Midbrain (tissue), 1 donor: ENCODE measurements at places on chromosomes 5 and 9.

GRCh38 chr5:1754531-1755220, 45.0 kb downstream of the MRPL36 start:
- DNase-seq: no peak

DNA sequence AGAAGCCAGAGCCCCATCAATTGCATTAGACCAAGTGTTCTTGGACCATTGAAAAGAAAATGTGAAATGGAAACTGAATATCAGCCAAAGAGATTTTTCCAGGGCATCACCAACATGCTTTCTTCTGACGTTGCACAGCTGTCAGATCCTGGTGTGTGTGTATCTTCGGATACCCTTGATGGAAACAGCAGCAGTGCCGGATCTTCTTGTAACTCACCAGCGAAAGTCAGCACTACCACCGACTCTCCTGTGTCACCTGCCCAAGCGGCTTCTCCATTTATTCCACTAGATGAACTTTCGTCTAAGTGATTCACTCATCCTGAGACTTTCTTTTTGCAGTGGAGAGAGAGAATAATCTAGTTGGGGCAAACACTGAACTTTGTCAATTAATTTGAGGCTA, 75.7 kb downstream of the PIP5K1B start:
- DNase-seq: no peak

DNA sequence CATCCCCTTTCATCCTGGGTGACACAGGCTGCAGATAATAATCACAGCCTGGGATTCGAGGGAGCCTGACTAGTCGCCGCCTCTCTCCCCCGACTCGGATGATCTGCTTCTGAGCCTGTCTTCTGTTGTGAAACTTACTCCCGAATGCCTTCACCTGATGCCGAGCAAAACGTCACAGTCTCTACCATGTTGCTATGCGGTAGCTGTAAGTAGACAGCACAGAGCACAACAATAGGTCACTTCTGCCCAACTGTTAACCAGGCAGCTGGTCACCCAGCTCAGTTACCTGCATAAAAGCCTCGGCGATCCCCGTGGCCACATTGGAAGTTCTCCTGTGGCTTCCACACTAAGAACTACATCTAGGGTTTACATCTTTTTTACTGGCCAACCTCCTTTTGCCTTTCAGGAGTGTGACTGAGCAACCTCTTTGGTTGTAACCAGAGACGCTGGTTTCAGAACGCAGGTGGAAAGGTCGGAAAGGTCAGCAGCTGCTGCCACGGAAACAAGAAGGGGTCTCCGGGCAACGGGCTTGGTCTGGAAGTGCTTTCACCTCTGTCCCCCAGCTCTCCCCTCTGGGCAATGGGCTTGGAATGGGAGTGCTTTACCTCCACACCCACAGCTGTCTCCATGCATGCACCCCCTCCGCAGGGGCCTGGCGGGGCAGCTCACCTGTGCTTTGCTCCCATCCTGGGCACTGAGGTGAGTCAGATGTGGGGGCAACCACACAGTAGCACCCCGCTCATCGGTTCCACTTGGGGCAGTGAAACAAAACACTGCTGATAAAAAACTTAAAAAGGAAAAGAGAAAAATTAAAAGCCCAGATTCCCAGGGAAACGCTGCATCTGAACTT, 7.6 kb upstream of the PPP1R26 start:
- no peak for DNase-seq

GRCh38 chr5:39340506-39340905, 23.8 kb downstream of the C9 start:
- DNase-seq: no peak

DNA sequence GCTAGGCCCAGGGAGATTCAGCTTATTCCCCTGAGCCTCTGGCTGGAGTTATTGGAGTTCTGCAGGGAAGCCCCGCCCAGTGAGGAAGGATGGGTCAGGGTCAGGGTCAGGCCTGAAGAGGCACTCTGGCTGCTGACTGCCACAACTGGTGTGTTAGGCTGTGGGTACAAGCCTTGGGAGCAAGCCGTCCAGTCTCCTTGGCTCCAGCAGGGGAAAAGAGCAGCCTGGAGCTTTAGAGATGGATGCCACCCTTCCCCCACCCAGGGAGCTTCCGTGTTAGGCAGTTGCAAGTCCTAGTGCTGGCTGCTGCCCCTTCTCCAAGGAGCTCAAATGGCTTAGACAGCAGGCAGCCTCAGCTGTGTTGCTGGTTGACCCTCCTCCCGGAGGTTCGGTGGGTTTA, 34.4 kb upstream of the TAF11L2 start:
- DNase-seq: no peak

GRCh38 chr5:179343719-179344430, 1.4 kb downstream of the ADAMTS2 start:
- DNase-seq: no peak

DNA sequence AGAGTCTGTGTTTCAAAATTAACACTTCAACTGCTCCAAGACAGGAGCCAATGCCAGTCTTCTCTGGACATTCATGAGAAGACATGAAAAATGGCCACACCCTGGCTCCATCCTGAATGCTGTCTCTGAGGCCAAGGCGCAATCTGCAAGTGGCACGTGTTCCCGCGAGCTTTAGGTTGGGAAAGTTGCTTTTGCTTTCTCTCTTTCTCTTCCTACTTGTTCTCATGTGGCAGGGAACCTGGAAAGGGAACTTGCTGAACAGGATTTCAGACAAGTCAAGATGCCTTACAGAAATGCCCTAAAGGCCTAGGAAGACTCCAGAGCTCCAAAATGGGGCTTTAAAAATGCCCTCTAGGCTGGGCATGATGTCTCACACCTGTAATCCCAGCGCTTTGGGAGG, 91.9 kb upstream of the OTULINL start:
- no peak for DNase-seq

- no peak for DNase-seq
These were observed 218.0 kb upstream of the C9orf72 start for GRCh38 chr9:27791311-27791710.

DNA sequence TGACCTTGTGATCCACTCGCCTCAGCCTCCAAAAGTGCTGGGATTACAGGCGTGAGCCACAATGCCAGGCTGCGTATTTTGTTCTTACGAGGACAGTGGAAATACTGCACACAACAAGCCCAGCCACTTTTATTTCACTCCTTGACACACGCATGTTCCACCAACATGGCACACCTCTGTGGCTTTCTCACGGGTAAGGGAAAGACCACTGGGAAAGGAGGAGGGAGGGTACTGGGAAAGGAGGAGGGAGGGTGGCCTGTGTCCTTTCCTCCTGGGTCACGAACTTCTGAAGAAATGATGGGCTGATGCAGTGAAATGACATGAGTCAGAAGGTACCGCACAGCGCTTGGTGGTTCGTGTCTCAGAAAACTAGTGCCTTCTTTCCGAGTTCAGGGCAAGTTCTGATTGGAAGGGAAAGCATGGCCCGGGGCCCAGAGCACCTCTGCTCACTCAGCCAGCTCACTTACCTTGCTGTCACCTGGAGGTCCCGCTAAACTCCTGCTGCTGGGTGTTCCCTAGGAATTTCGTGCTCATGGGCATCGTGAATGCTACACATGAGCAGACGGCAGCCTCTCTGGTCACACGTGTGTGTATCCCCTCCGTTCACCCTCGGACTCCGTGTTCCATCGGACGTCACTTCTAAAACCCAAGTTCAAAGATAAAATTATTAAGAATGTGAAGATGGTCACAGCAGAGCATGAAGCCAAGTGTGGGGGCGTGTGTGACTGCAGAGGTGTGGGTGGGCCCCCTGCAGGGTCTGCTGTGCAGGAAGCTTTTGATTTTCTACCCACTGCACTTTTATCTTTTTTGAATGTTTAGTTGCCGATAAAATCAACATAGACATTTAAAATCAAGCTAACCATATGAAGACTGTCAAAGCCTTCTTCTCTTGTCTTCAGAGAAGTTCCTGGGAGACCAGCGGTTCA, 42.9 kb downstream of the LAMC3 start:
- DNase-seq: no peak

- no peak for DNase-seq
These were observed 99.2 kb downstream of the SH3TC2 start for GRCh38 chr5:148963664-148964063.

DNA sequence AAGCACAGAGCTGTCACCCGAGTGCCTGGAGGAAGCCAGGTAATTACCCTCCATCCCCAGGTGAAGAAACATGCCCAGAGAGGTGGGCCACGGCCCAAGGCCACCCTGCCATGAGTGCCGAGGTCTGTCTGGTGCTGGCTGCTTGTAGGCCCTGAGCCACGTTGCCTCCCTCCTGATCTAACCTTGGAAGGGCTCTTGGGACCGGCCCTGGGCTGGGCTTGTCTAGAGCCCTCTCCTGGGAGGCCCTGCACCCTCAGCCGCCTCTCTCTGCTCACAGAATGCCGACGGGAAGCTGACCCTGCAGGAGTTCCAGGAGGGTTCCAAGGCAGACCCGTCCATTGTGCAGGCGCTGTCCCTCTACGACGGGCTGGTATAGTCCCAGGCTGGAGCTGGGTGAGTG, 39.4 kb upstream of the HMCN2 start:
- no peak for DNase-seq

- DNase-seq: no peak
These were observed 1.7 kb downstream of the FOXD1 start for GRCh38 chr5:73446631-73447529.

DNA sequence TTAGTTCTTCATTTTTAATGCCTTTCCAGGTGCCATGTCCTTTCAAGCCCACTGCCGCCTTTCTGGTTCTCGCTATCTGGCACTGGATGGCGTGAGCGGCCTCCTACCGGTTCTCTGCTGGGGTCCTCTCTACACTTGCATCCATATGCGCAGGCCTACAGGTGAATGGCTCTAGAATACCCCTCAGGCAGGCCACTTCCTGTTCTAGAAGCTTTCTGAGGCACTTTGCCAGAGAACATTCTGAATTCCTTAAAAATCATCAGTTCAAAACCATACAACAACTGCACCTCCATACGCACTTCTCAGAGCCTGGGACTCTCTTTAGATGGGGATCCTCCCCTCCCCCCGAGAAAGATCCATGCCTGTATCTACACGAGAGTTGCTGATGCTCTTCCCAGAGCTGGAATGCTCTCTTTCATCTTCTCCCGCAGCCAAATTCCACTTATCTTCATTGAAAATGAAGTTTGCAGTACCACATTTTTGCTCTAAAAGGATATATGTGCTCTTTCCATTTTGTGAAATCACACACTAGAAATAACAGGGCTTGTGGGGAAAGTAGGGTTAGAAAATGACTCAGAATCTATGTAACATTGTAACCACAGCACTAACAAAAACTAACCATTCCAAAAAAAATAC, 1.4 kb upstream of the LHFPL2 start:
- DNase-seq: no peak

GRCh38 chr9:75233011-75233410, 144.7 kb downstream of the OSTF1 start:
- DNase-seq: no peak

DNA sequence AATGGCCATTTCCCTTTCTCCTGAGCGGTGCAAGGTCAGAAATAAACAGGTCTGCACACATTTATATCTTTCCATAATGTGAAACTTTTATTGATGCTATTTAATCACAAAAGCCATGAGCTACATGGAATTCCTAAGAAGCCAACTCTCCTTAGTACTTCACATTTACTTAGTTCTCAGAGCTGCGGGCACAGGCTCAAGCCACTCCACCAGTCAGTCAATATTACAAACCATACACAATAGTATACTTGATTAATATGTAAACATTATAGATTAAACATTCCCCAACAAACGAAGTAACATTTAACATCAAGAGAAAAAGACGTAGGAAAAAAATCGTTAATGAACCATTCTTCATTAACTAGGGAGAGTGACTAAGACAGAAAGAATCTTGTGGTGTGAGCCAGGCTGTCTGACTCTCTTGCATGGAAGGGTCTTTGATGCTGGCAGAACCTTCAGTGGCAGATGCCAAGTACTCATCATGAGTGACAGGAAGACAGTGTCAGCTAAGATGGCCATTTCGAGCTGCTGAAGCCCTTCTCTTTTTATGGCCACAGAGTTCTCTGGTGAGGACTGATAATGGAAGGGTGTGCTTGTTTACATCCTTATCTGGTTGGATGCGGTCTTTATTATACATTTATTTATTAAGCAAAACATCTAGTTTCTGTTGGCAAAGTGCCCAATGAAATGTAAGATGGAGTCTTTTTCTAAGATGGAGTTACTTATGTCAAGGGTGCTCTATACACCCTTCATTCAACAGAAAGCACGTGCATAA, 115.5 kb upstream of the TUT7 start:
- no peak for DNase-seq

DNA sequence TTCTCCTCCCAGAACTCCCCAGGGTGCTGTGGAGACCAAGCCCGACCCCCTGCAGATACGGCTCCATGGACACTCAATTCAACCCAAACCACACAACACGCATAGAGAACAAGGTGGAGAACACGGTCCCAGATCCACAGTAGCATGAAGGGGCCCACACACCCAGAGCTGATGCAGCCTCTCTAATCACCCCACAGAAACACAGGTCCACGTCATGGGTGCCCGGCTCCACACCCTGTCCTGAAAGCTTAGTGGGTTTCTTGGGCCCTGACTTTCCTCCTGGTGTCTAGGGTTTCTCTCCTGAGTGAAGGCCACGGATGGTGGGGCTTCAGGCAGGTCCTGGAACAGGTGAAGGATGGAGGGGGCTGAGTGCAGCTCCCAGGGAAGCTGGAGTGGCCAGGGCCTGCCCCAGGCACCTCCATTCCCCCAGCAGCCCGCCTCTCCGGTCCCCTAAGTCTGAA, 1.5 kb upstream of the SLC23A1 start:
- DNase-seq: no peak

GRCh38 chr5:180540050-180540694, 46.0 kb downstream of the CNOT6 start:
- no peak for DNase-seq

GRCh38 chr5:128358826-128359225, 179.2 kb downstream of the FBN2 start:
- DNase-seq: no peak

DNA sequence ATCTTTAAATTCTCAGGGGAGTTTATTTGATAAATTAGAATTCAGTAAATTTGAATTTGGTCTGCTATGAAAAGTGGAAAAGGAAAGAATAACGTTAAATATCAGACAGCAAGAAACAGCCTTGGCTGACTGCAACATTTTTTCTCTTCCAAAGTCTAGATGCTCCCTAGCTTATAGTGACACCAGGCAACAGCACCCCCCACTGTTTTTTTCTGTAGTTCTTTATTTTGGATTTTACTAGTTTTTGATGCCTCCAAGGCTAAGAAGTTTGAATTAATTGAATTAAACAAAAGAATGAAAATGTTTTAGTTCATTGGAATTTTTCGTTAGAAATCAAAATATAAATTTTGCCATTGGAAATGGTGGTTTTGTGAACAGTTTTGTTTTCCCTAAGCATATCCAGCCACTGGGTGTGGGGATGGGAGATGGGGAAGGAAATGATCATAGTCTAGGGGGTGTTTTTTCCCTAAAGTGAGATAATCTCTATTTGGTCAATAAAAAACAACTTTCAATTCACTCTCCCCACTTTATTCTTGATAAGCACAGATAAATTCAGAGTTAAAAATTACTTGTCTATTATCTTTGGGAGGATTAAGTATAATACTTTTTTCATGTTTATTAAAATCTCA, 199.3 kb upstream of the CD180 start:
- peak; percentile 45 for DNase-seq

GRCh38 chr9:114433086-114433485, 45.3 kb upstream of the AKNA start:
- no peak for DNase-seq
